Stimulated activated CD4-positive, alpha-beta T cell treated with anti-CD3 and anti-CD28 coated beads, Interleukin-12 subunit alpha, Interleukin-12 subunit beta, amount 100 ng/mL, for 4 hours (primary cell): ENCODE measurements at places on chromosomes 7 and 10.

DNA sequence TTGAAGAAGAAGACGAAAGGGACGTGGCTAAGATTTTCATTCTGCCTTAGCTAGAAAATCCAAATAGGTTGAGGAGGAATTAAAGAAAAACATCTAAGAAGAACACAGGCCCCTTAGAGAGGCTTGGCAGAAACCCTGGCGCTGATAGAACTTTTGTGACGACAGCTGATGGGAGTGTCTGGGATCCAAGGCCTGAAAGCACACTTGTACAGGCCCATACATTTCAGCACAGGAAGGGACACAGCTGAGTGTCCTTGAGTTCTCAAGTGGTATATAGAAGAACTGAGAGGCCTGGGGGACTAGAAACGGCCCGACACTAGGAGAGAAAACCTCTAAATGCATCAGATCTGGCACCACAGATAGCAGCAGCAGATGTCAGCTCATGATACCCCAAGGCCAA, 39.5 kb downstream of the PRPS1L1 start:
- no peak for DNase-seq

- DNase-seq: no peak
Observed at GRCh38 chr7:36301914-36302771, 87.5 kb upstream of the ANLN start.

GRCh38 chr7:105756367-105756766, 120.0 kb downstream of the ATXN7L1 start:
- no peak for DNase-seq

GRCh38 chr10:25084447-25084846, 68.0 kb downstream of the THNSL1 start:
- DNase-seq: no peak

DNA sequence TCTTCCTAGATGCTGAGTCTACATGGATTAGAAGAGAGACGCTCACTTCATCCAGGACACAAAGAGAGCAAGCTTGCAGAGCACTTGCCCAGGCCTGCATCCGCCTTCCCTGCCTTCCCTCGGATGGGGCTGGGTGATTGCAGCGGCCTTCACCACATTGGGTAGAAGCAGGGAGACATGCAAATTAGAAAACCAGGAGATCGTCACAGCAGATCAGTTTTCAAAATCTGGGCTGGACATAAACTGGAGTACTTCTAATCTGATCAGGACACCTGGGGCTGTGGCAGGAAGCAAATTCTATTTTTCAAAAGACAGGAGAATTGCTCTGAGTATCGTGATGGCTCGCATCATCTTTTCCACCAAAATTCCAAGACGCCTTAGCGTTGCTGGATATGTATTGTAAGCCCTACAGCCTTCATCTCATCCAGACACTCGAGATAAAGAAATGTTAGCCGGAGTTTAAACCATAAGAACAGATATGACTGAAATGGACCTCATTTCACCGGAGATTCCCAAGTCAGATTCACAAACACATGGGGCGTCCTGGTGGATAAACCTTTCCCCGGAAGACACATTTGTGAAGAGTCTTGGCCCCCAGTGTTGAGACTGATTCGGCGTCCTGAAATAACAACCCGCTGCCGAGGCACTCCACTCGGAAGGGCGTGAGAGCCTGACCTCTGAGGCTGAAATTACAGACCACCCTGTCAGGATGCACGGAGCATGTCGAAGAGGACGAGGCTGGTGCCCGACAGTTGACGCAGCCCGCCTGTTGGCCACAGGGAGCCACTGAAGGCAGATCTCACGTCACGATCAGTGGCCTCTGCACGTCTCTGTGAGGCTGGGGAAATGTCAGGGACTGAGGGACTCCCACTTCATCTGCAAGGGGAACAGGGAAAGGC, 91.2 kb upstream of the PARD3 start:
- no peak for DNase-seq

DNA sequence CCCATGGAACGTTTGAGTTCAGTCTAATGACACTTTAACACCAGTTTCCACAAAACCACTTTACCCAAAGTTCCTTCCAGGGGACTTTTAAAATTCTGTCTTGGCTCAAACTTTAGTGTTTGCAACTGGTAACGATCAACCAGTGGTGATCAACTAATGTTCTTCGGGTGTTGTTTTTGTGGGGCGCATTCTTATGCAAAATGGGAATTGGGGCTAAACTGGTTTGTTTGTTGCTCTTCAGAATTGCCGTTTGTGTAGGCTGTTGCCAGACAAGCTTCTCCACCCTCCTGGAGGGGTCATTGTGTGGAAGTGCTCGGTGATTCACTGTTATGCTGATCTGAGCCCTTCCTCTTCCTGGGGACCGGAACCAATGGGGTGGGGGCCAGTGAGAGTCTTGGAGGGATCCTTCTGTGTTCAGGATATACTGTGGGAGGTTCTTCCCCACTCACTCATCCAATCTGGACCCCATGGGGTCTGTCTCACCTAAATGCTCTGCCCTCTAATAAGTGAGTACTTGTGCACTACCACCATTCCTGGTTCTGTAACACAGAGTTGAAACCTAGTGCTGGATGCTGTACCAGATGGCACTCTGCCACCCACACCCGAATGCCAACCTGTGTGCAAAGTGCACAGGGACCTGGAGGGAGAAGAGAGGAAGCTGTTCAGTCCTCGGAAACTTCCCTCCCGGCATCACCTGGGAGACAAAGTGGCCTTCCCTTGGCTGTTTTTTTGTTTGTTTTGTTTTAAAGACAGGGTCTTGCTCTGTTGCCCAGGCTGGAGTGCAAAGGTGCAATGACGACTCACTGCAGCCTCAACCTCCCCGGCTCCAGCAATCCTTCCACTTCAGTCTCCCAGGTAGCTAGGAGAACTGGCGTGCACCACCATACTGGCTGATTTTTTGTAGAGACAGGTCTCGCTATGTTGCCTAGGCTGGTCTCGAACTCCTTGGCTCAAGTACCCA, 2.1 kb downstream of the NFE2L3 start:
- DNase-seq: no peak

- no peak for DNase-seq
Observed at GRCh38 chr10:11876805-11877590, 53.8 kb downstream of the PROSER2 start.

DNA sequence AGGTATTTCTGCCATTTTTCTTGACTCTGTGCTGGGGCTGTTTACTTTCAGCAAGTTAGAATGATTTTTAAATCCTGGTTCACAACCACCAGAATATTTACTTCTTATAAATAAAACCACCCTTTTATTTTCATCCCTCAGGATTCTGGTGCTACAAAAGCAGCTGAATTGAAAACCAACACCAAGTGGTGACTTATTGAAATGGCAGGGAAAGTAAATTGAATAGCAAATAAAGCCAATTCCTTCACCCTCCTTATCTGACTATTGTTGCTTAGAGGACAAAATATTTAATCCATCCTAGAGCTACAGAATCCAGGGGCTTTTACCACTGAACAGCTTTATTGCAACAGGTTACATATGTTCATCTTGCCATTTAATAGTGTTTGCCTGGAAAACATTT, 828.6 kb upstream of the GHITM start:
- DNase-seq: no peak

GRCh38 chr10:35392482-35393228, 56.3 kb downstream of the CCNY start:
- no peak for DNase-seq

DNA sequence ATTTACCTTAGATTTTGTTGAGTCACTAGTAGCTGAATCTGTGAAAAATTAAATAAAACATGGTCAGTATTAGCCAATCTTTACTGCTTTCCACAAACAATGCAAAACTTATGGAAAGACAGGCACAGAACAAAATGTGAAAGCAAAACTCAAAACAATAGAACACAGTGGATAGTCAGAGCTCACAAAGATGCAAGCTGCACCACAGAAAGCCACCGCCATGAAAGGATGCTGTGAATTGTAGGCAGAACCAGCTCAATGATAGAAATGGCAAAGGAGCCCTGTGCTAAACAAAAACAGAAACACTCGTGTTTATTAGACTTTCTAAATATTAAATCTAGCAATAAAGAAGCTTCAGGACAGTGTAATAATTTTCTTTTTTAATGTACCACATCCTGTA, 134.4 kb downstream of the ARHGAP21 start:
- no peak for DNase-seq

- no peak for DNase-seq
Observed at GRCh38 chr7:107471292-107472070, 1.6 kb downstream of the GPR22 start.

- no peak for DNase-seq
Observed at GRCh38 chr10:61821153-61821552, 80.3 kb upstream of the ARID5B start.

- no peak for DNase-seq
Observed at GRCh38 chr7:143227806-143228205, 6.0 kb downstream of the TAS2R40 start.

DNA sequence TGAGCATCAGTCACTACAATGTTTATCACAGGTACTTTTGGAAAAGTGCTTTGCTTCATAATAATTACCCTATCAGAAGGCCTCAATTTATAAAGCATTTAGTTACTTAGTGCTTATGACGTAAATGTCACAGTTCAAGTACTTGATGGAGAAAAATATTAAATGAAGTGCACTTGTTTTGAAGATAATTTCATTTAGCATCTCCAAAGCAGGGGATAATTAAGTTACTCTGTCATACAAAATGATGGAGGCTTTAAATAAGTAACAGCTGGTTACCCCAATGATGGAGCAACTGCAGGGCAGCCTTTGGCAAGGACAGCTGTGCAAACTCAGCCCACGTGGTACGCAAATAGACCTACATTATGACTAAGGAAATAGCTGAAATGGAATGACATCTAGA, 768.8 kb downstream of the GRM8 start:
- no peak for DNase-seq

DNA sequence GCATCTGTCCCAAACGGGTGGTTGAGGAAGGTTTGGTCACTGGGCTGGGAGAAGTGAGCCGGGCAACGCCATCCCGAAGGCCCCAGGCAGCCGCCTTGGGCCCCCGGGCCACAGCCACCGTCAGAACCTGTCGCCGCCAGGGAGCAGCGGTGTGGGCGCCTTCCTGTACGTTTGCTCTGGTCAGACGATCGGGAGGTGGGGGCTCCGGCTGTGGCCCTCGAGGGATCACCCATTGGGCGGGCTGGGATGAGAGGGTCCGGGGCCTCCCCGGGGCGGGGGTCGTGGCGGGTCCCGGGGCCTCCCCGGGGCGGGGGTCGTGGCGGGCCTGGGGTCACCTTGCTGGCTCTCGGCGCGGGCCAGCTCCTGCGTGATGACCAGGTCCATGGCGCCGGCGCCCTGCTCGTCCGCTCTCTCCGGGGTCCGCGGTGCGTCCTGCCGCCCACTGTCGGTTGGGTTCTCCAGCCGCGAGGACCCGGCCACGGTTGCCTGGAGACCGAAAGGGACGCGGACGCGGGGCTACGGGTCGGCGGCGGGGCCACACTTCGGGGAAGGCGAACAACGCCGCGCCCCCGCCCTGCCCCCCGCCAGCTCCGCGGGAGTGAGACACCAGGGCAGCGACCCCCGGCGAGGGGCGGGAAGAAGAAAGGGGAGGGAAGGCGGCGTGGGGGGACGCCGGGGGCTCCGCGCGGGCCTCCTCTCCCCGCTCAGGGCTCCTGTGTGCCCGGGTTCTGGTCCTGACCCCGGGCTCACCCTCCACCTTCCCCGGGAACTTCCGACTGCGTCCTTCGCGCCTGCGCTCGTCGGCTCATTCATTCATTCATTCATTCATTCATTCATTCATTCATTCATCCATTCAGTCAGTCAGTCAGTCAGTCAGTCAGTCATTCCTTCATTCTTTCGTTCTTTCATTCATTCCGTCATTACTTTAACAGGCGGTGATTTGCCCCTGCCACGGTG, at the start of gene CFAP46:
Gene CFAP46 (minus strand): TSS at position 470 of the 957 bp plus-strand sequence. CDS start 86 bp downstream, at position 384.
- no peak for DNase-seq

- no peak for DNase-seq
Observed at GRCh38 chr7:121372376-121373010, 23.6 kb downstream of the FAM3C start.

- DNase-seq: no peak
Observed at GRCh38 chr7:158497627-158498026, 90.0 kb downstream of the PTPRN2 start.

DNA sequence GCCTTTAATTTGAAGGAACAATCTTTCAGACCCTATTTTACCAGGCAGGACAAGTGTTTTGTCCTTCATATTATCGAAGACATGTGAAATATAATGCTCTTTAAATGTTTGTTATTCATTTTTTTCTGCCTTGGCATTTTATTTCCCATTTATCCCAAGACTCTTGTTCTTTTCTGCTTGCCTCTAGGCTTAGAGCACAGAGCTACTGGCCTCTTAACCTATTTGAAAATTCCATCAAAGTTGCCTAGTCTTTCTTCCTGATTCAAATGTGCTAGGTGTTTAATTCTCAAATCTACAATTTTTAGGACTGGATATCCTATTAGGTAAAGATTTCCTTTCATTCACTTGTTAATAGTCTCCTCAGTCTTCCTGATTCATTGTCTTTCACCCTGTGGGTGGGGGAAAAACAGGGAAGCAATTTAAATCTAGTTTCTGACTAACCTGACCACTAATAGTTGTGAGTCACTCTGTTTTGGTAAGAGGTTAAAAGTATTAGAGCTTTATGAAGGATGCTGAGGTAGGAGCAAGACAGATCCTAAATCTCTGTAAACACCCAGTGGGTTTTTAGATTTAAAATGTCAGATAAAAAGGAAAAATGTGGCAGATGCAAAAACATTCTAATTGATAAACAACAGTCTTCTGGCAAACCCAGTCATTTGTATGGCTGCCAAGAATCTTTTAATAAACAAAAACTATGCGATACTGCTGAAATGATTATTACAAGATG, 1.5 kb downstream of the LIPK start:
- no peak for DNase-seq

DNA sequence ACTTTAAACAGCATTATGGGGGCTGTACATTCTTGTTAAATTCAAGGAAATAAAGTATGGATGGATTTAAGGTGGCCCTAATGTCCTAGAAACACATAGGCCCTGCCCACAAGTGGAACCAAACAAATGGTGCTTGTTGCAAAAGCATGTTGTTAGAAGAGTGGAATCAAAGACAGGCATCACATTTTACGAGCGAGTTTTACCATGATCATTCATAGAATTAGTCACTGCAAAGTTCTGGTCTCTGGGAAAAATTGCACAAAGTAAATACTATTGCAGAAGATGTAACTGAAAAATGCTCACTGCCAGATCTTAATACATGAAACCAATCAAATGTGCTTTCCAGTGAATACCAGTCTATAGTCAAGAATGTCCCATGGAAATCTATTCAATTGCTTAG, 677.1 kb downstream of the PARD3 start:
- no peak for DNase-seq

DNA sequence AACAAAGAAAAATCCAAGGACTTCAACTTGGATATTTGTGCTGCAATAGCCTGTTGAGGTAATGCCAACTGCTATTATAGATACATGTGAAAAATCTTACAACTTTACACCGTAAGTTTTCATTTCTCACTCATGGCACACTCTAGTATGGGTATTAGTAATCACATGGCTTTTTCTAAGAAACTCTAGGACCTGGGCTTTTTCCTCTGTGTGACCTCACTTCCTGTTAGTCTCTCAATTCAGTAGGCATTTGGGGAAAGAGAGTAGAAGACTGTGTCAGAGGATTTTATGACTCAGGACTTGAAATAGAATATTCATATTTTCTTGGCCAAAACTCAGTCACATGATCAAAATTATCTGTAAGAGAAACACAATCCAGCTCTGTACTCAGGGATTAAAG, 1049.9 kb downstream of the REEP3 start:
- DNase-seq: no peak
